Kidney (tissue), 22 donors: ENCODE measurements at places on chromosomes 12 and 14. TPM values are rescaled to one million over a fixed set of nuclear protein-coding genes. Genes with fewer than 3 reads are reported as not detected.

Gene CLEC2A
- total RNA-seq, result not detected

Gene SPIC
- 0.44 TPM for total RNA-seq

Gene ZNF140
- 20.4 TPM for total RNA-seq

Gene RTL1
- not detected for total RNA-seq
